Spinal cord (tissue), 10 donors: ENCODE measurements at places on chromosomes 7 and 10. TPM values are rescaled to one million over a fixed set of nuclear protein-coding genes. Genes with fewer than 3 reads are reported as not detected.

Gene SMNDC1
- 15.2 TPM for total RNA-seq

- no peak overlapping the region for H3K27ac ChIP-seq
- DNase-seq, result no peak
- no peaks in the 10 kb centered on the region for H3K36me3 ChIP-seq
- no peaks in the 10 kb centered on the region for H3K27me3 ChIP-seq
- H3K4me3 ChIP-seq, result no peak overlapping the region
These were observed 52.2 kb downstream of the STEAP1B start for GRCh38 chr7:22447762-22448161.

Gene DLD
- 56.1 TPM for total RNA-seq

DNA sequence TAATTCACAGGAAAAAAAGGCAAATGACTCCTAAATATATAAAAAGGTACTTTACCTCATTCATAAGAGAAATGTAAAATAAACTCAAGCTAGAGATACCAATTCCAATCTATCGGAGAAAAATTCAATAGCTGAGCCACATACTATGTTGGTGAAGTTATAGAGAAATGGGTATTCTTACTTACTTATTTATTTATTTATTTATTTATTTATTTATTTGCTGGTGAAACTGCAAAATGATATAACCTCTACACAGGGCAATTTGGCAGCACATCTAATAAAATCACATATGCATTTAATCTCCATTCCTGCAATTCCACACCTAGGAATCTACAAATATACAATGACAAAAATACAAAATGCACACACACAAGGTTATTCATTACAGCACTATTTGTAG lies 117.5 kb upstream of the TMEM168 start:
- no peak overlapping the region for H3K4me3 ChIP-seq
- no peak for DNase-seq
- H3K27ac ChIP-seq, result no peak overlapping the region
- H3K4me1 ChIP-seq, result no peaks in the 10 kb centered on the region
- no peaks in the 10 kb centered on the region for H3K36me3 ChIP-seq

DNA sequence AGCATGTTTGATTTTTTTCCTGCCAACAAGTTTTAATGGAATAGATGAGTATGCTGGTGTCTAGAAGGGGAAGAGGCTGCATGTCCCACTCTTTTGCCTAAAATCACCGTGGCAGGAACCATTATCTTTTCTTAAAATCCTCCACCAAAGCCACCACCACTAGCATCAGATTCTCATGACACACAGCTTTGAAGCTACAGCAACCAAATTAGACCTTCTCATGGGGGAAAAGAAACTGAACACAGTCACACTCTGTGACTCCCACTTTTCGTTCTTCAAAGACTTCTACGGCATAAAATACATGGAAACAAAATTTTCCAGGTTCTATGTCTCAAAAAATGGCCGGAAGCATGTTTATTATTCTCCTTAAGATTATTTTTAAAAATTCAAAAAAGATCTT lies 81.8 kb downstream of the SGMS1 start:
- H3K36me3 ChIP-seq, result no peaks in the 10 kb centered on the region
- no peak for DNase-seq
- no peaks in the 10 kb centered on the region for H3K27me3 ChIP-seq
- H3K4me1 ChIP-seq, result no peaks in the 10 kb centered on the region
- no peak overlapping the region for H3K4me3 ChIP-seq

DNA sequence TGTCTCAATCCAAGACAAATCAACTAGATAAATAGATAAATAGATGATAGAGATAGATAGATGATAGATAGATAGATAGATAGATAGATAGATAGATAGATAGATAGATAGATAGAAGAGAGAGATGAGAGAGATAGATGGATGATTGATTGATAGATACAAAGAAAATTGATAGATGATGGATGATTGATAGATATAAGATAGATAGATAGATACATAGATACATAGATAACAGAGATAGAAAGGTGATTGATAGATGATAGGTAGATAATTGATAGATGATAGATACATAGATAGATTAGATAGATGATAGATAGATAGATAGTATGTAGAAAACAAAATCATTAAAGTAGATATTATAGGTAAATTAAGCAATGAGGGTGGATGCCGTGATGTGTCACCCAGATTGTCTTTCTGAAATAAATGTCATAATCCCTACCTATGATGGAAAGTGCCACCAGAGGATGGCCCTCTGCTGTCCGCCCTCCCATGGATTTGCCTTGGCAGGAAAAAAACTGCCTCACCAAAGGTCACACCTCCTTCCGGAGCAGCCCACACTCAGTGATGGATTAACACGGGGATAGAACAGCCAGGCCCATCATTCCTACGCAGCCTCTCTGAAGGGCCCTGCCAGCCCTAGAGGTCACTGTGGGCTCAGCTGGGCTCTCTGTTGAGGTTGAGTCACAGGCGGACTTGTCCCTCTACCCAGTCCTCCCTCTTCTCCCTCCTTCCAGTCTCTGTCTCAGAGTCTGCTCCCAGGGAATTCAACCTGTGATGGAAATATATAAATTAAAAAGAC lies 50.8 kb downstream of the KCNH2 start:
- peaks cover 8% of the 10 kb centered on the region for H3K4me1 ChIP-seq
- H3K4me3 ChIP-seq, result no peak overlapping the region
- H3K27ac ChIP-seq, result no peak overlapping the region
- H3K27me3 ChIP-seq, result no peaks in the 10 kb centered on the region
- no peaks in the 10 kb centered on the region for H3K36me3 ChIP-seq
- DNase-seq, result no peak

DNA sequence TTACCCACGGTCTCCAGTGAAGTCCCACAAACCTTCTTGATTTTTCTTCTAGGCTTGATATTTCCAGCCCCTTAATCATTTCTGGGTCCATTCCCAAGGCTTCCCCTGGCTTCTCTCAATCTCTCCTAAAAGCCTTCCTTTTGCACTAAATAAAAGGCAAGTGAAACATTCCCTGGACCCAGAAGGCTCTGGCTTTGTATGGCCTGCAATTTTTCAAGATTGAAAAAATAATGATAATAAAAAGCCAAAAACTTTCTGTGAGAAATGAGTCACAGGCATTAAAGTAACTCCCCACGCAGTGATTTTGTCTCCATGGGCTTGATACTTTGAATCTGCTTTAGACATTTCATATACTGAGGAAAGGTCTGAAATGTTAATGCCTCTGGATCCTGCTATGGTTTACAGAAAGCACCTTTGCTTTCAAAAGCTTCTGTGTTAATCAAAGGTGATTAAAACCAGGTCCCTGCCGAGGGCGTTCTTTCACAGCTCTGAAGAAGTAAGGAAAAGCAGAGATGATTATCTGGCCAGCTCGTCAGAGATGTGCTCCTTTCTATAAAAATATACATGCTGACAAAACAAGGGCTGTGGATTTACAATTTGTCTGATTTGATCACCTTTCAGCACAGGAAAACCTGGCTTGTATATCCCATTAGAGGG lies 118.9 kb upstream of the TMEM72 start:
- H3K27me3 ChIP-seq, result no peaks in the 10 kb centered on the region
- H3K27ac ChIP-seq, result no peak overlapping the region
- H3K4me1 ChIP-seq, result peaks cover 4% of the 10 kb centered on the region
- DNase-seq, result no peak
- H3K36me3 ChIP-seq, result no peaks in the 10 kb centered on the region
